ENCODE measurements at places on chromosomes 5 and 9.
A peak's percentile ranks its signal among the peaks of the same experiment; 100 is the strongest.

DNA sequence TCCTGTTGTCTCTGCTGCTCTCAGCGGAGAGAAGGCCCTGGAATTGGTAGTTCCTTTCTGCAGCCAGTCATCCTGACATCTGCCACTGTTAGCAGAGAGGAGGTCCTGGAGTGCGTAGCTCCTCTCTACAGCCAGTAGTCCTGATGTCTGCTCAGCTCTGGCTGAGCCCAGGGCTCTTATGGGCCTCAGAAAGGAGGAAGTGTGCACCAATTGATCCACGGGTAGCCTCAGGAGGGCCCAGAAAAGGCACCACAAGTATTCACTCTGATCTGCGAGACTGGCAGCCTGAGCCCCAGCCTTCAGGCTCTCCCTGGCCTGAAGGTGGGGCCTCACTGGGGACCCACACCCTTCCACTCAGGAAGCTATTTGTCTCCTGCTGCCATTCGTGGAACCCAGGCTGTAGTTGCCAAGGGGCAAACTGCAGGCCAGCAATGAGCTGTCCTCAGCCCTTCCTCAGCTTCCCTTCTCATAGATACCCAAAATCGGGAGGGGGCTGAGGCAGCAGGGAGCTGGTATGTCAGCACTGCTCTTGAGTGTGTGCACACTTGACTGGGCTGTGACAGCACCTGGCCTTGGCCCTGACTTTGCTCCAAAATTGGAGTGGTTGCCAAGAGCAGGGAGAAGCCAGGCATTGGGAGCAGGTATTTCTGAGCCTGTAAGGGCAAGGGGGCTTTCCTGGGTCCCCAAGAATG is 1049.5 kb upstream of the ACO1 start:
- no peak overlapping the region for H3K4me3 ChIP-seq
- no peaks in the 10 kb centered on the region for H3K36me3 ChIP-seq
- no peak for DNase-seq

- DNase-seq, result no peak
- H3K27me3 ChIP-seq, result no peaks in the 10 kb centered on the region
- no peaks in the 10 kb centered on the region for H3K36me3 ChIP-seq
Observed at GRCh38 chr5:93044859-93045666, 536.0 kb downstream of the NR2F1-AS1 start.

- no peaks in the 10 kb centered on the region for H3K27me3 ChIP-seq
- peak; percentile 17 for DNase-seq
- H3K27ac ChIP-seq, result no peak overlapping the region
- H3K36me3 ChIP-seq, result no peaks in the 10 kb centered on the region
Observed at GRCh38 chr9:94490465-94490864, 64.4 kb upstream of the PCAT7 start.

DNA sequence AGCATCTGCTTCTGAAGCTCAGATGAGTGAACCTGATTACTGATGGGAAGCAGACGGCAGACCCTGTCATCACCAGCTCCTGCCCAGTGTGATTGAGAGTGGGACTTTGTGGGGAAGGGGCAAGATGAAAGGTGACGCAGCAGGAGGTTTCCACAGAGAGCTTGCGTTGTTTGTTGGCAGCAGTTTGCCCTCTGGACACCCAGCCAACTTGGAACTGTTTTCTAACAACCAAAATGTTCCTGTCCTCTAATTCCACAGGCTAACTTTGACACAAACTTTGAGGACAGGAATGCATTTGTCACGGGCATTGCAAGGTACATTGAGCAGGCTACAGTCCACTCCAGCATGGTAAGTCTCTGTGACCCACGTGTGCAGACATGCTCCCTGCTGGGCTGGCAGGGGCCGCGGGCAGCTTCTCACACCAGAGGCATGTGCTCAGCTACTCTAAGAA is 20.9 kb downstream of the CYFIP2 start:
- no peaks in the 10 kb centered on the region for H3K27me3 ChIP-seq
- peaks cover 70% of the 10 kb centered on the region for H3K36me3 ChIP-seq
- no peak overlapping the region for H3K27ac ChIP-seq
- H3K4me3 ChIP-seq, result no peak overlapping the region

GRCh38 chr9:16542290-16542689 is 328.2 kb downstream of the BNC2 start:
- no peak overlapping the region for H3K27ac ChIP-seq
- no peak overlapping the region for H3K4me3 ChIP-seq
- H3K4me1 ChIP-seq, result peaks cover 8% of the 10 kb centered on the region
- DNase-seq, result no peak
- no peaks in the 10 kb centered on the region for H3K36me3 ChIP-seq

Measured in neuronal stem cell (in vitro differentiated cells).